ENCODE measurements at places on chromosomes 6 and 20.
A peak's percentile ranks its signal among the peaks of the same experiment; 100 is the strongest.

DNA sequence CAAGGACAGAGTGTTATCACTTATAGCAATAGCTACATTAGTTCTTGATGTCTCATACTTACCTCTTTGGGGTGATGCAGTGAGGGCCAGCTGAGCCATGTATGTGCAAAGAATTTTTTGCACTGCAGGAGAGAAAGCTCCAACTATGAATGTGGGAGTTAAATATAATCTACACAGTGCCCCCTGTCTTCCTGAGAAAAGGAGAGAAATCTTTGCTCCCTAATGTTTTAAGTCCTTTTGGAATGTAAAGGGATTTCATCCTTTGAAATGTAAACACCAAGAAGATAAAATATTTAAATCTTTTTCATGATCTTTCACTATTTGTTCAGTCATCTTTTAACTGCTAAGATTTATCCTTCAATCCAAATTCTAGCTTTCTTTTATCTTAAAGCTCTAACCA is 822.1 kb downstream of the TENT5A start:
- DNase-seq: peak; percentile 7

GRCh38 chr6:3610921-3611320 is 140.6 kb downstream of the PXDC1 start:
- DNase-seq: no peak

GRCh38 chr6:148222846-148223245 is 119.8 kb upstream of the SASH1 start:
- no peak for DNase-seq

DNA sequence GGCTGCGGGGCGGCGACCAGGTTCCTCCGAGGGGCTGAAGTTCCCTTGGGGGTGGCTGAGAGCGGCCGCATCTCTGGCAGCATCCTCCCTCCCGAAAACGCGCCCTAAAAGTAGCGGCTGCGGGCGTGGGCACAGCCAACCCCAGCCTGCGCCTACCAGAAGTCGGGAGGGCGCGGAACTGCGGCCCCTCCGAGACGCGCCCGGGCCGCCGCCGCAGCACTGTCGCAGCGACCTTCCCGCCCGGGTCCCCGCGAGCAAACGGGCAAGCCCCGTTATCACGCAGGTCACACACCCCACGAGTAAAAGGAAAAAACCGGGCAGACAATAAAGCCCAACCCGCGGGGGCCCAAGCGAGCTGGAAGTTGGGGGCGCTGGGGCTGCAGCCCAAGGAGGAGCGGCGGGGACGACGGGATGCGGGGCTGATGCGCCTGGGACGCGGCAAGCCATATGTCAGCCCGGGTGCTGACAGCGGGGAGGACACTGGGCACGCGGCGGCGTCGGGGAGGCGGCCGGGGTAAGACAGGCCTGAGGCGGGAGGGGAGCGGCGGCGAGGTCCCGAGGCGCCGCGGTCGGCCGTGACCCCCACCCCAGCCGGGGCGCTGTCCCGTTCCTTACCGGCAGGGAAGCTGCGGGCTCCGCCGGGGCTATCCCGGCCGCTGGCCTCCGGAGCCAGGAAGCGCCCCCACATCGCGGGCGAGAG is 659 bp downstream of the CEP85L start:
- DNase-seq: peak; percentile 53

DNA sequence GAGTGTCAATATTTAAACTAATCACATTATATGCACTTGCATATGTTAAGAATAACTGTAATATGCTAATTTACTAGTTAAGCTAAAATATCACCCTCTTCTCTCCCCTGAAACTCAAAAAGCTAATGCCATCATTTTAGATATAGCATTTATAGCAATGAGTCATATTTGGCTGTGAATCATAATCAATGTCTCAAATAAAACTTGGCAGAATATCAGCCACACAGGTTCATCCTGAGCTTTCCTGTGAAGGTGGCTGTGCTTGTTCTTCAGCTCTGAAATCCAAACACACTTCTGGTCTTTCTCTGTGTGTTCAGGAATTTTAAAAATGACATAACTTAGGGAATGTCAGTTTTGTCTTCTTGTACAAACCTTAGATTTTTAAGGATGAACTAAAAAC is 12.8 kb upstream of the PNRC1 start:
- no peak for DNase-seq

- no peak for DNase-seq
These were observed 237.0 kb upstream of the RGS17 start for GRCh38 chr6:153368131-153368530.

DNA sequence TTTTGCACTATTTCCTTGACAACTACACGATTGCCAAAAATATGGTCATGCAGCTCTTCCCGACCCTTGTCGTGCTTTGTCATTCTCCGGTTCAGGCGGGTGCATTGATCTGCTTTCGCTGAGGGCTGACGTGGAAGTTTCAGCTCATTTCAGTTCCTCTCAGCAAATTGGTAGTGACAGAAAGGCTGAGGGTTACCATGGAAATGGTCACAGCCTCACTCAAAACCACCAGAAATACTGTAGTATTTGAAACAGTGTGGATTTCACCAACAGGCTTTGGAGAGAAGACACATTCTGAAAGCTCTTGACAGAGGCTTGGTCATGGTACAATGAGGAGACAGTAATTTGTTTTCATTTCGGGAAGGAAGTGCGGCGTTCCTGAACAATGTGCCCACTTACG is 99.7 kb upstream of the EXOC2 start:
- DNase-seq: no peak

- DNase-seq: peak; percentile 67
These were observed 38.8 kb downstream of the ERMARD start for GRCh38 chr6:169789944-169790927.

DNA sequence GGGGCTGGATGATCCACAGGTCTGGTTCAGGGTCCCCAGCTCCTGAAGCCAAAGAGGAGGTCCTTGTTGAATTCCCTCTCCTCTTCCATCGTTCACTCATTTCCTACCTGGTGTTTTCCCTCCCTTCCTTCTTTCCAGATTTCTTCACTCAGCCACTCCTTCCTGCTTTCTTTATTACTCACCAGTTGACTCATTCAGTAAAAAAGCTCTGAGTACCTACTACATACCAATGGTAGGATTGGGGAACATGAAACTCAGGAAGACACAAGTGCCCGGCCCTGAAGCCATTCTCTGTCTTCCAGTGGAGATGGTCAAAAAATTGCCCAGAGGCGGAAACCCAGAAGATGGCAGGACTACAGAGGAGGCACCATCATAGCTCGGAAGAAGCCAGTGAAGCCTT is 11.9 kb upstream of the NSFL1C start:
- peak; percentile 50 for DNase-seq

Data from fibroblast of skin of right biceps (primary cell).